ENCODE measurements at places on chromosomes 2 and 18.

DNA sequence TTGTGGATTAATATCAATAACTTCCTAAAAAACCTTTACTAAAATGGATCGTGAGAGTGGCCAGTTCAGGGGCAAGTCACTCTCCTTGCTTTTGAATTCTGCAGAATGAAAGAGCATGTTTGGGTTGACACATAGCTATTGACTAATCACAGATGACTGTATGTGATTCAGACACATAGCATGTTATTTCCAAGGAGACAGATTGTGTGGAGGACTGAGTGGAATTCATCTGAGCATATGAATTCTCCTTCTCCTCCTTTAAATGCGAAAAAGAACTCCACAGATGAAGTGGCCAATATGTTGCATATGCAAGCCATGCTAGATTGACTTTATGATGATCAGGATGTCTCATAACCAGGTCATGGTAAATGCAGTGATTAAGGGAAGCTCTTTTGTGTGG, 249.4 kb upstream of the FAM98A start:
- DNase-seq, result no peak

- DNase-seq, result no peak
Measured at GRCh38 chr2:186570604-186571003, 19.3 kb upstream of the ITGAV start.

DNA sequence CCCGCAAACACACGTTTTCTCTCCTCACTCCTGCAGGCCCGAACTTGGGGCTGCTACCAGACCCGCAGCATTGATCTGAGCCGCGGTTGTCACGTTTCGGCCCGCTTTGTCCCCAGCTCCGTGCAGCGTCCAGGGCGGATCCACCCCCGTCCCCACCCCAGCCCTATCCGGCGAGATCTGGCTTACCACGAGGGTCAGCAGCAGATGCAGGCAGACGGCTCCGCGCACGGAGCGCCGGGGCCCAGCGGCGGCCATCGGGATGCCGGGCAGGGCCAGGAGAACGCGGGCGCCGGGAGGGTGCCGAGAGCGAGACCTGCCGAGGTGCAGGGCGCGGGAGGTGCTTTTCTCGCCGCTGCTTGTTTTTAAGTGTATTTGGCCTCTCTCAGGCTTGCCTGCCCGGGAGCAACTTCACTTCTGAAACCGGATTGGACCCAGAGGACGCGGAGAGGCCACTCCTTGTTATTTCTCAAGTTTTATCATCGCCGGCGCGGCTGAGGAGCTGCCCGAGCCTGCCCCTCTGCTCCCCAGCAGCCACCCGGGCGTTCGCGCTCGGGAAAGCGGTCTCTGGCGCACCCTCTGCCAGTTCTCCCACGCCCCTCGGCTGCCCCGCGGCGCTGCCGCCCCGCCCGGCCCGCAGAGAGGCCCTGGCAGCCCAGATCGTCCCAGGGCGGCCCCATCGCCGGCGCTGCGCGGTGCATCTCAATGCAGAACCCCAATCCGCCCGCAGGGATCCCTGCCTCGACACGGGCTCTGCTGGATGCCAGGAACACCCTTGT, at the start of gene DSC3:
DSC3 (minus strand) TSS at position 337 of the 776 bp plus-strand sequence; CDS start at position 255, 82 bp downstream.
- DNase-seq, result no peak

- no peak for DNase-seq
Measured at GRCh38 chr18:41096504-41096903, 858.5 kb upstream of the PIK3C3 start.

DNA sequence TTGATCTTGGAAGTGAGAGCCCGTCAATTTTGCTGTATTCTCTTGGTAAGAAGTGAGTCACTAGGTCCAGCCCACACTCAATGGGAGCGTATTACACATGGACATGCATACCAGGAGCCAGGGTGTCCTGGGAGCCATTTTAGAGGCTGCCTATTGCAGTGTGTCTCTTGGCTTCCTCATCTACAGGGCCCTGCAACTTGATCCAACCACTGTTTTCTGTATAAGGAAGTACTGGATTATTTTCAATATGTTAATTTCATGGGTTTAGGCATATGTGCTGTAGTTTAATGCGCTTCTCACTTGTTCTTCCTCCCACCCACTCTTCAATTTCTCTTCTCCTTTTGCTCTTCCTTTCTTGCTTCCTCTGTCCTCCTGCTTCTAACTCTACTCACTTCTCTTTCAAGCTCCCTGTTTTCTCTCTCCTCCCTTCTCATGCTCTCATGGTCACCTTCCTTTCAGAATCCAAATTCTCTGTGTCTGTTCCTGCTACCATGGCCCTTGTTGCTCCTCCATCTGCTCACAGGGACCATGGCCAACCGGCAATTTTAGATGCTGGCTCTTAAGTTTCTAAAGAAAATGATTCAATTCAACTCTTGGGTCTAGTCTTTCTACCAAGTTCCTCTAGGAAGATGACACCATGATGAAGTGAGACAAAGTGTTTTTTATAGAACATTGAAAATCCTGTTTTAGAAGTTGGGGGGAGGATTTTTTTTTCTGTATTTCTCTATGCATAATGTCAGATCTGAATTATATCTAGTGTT, 152.0 kb upstream of the ZEB2 start:
- DNase-seq, result no peak

GRCh38 chr2:111919365-111919764, 21.0 kb downstream of the MERTK start:
- DNase-seq, result no peak

GRCh38 chr2:38850045-38850444, 25.7 kb downstream of the DHX57 start:
- DNase-seq, result no peak

- no peak for DNase-seq
Measured at GRCh38 chr2:160837416-160837815, 322.8 kb upstream of the TANK start.

- no peak for DNase-seq
Measured at GRCh38 chr2:74708883-74709282, 54.8 kb downstream of the SEMA4F start.

DNA sequence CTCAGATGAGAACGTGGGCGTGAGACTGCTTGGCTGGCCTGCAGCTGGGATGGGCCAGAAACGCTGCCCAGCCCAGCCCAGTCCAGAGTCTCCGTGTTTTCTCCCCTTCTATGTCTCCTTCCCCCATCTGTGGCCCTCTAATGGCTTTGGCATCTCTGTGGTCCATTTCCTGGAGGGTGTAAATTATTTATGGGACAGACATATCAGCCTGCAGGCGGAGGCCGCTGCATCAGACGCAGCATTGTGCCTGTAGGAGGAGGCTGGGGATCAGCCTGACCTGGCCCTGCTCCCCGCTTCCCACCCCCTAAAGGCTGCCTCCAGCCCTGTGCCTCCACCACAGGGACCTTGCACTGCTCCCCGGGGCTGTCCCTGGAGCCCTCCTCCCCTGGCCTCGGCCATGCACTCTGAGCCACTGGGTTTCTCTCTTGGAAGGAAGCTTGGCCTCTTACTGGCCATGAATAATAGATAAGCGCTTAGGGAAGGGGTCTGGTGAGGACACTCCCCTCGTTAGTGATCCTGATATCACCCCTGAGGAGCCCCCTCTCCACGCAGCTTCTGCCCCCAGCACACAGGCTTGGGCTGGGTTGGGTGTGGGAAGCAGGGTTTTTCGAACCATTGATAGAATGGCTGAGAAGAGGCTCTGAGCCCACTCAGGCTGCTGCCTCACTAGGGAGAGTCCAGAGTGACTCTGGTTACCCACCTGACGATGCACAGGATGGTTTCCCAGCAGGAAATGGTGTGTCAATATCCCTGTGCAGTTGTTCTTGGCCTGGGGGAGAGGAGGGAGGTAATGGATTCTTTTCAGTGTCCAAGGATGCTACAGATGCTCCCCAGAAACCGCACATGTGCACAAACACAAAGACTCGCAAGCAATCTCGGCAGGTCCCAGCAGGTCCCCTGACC, 185.5 kb downstream of the MYCN start:
- DNase-seq, result no peak

DNA sequence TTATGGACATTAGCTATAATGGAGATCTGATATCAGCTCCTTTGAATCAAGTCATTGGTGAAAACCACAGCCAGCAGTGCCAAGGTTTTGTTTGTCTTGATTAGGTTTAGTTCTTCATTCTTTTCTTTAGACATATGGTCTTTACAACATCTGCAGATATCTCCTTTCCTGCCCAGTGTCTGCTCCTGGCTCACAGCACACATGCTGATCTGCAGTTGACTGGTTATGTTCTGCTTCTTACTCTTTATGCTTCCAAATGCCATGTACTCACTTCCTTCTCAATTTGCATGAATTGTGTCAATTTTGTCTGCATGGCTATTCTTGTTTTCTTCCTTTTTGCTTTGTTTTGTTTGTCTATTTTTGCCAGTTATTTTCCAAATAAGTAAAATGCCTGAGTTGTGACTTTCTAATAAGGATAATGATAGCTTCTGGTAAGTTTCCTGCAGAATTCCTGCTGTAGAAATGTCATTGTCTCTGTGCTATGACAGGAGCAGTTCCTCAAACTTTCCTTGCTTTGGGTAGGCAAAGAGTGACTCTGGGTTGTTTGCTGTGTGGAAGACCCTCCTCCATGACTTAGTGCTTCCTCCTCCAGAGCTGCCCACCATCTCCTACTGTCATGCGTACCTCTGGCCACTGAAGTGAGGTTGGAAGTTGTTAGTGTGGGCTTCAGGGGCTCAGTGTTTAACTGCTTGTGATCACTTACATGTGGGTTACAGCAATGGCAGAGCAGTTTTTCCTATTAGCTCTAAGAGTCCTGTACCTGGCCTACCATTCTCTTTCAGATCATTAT, 8.2 kb downstream of the ARHGAP25 start:
- no peak for DNase-seq

DNA sequence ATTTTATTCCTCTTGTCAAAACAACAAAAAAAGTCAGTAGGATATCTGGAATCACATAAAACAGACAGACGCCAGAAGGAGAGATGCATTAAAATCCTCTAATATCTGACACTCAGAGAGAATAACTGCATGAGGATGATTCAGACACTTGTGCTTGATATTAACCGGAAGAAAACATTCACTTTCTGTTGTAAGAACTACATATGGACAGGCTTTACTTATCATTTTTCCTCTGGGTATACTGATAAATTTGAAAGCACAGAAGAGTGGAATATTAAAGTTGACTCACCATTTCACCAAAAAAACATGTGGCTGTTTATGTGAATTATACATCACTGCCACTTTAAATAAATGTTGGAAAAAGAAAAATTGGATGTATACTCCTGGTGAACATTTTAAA, 589.1 kb upstream of the CDH2 start:
- no peak for DNase-seq

- DNase-seq, result no peak
Measured at GRCh38 chr2:229818230-229818629, 103.6 kb downstream of the TRIP12 start.

- no peak for DNase-seq
Measured at GRCh38 chr2:20645301-20645701, 5.6 kb downstream of the HS1BP3 start.

- no peak for DNase-seq
Measured at GRCh38 chr2:218081063-218081462, 12.0 kb downstream of the RUFY4 start.

- DNase-seq, result no peak
Measured at GRCh38 chr2:18171191-18172139, 293.0 kb downstream of the KCNS3 start.

- no peak for DNase-seq
Measured at GRCh38 chr18:25244170-25244569, 107.8 kb downstream of the ZNF521 start.

GRCh38 chr2:70468878-70469277, 84.7 kb downstream of the TGFA start:
- no peak for DNase-seq

- DNase-seq, result no peak
Measured at GRCh38 chr2:46470114-46470628, 9.2 kb upstream of the TMEM247 start.

- no peak for DNase-seq
Measured at GRCh38 chr2:217430916-217431576, 571.2 kb upstream of the TNP1 start.

DNA sequence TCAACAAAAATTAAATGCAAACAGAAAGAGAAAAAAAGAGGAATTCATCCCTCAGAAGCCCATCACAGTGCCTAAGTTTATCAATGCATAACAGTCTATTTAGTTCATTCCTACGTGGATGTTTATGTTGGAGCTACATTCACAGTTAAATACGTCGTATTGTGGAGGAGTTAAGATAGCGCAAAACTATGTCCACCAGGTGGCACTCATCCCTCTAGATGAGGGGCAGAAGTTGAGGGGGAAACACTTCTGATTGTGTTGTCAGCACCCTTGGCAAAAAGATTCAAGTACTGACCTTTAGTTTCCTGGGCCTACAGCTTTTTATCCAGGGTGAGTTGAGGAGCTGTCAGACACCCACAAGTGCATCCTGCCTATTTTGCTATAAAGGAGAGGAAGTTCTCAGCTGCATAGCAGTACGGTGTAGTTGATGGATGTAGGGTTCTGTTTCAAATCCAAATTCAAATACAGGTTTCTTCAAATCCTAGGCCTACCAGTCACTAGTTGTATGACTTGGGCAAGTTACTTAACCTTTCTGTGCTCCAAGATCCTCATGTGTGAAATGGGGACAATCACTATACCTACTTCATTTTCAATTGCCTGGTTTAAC, 26.8 kb upstream of the MYO1B start:
- no peak for DNase-seq

GRCh38 chr2:133377021-133377481, 191.2 kb downstream of the NCKAP5 start:
- DNase-seq, result no peak

- no peak for DNase-seq
Measured at GRCh38 chr2:231634951-231635875, 42.5 kb downstream of the TEX44 start.

DNA sequence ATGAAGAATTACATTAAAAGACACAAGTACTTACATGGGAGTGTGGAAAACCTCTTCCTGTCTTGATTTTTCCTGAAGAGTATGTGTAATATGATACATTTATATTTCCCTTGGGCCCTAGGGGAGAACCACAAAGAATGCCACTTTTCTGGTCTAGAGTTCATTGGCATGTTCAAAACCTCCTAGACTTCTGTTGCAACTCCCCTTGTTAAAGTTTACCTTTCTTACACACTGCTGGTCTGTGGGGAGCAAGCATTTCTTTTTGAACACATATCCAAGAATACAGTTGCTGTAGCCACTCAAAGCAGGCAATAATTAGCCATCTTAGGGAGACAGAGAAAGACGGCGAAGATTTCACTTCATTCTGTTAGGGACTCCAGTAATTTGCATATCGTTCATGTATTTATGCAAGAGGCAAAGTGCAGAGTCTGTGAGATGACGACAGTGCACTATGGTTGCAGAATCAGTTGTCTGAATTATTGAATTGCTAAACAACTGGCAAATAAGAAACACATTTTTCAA, 103.5 kb downstream of the NOL4 start:
- no peak for DNase-seq

DNA sequence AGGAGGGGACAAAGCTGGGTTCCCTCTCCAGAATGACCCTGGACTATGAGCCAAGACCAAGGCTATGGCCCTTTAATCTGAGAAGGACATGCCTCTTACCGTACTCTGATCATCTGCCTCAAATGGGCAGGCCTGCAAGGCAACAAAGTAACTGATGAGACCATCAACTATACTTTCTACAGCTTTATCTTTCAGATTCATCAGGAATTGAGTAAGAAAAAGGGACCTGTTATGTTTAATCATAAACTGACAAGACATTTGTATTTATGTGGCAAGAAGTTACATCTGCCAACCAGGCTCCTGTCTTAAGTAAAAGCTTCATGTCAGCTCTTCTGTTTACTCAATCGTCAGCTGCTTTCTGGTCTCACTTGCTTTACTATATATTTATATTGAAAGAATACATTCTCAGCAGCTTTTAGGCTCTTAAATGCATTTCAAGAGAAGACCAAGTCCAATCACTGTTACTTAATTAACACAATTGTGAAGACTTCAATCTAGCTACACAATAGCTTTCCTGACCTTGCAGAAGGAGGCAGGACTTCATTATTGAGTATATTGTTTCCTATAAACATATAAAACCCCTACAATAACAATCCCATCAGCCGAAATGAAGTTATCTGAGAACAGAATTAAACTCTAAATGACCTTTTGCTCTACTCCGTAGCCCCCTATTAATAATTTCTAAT, 163.8 kb downstream of the ETAA1 start:
- no peak for DNase-seq

All from activated T-helper 9 cell treated with anti-CD3 and anti-CD28 coated beads, Interleukin-2, amount 50 U/mL, for 16 hours (primary cell).